H9 (cell line): ENCODE measurements at places on chromosomes 16 and 17.

DNA sequence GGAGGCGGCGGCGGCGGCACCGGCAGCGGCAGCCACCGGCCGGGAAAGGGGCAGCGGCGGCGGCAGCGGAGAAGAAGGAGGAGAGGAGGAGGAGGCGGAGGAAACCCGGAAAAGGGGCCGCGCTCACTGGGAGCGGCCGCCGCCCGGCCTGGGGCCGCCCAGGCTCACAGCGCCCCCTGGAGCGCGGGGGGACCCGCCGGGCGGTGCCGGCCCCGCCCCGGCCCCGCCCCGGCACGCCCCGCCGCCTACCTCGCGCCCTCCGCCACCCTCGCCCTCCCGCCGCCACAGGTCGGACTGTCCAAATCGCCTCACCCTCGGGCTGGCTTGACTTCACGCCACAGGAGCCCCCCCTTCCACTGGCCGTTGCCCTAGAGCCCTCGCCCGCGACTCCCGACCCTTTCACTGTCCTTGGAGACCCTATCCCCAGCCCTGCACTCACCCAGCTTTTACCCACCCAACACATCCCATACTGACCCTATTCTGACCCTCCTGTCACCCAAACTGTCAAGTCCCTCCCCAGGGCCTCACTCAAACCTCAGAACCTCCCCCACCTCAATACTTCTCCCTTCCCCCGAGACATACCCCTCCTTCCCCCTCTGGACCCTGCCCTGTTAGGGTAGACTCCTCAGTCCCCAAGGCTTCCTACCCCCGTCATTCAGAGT, at the start of gene CSNK2A2:
TSS of gene CSNK2A2 (minus strand) at position 85 of the 662 bp plus-strand sequence. CDS start 370 bp downstream, outside the sequence.
- peak; percentile 54 for DNase-seq

GRCh38 chr17:836151-836550, 54.0 kb downstream of the MRM3 start:
- no peak for DNase-seq

DNA sequence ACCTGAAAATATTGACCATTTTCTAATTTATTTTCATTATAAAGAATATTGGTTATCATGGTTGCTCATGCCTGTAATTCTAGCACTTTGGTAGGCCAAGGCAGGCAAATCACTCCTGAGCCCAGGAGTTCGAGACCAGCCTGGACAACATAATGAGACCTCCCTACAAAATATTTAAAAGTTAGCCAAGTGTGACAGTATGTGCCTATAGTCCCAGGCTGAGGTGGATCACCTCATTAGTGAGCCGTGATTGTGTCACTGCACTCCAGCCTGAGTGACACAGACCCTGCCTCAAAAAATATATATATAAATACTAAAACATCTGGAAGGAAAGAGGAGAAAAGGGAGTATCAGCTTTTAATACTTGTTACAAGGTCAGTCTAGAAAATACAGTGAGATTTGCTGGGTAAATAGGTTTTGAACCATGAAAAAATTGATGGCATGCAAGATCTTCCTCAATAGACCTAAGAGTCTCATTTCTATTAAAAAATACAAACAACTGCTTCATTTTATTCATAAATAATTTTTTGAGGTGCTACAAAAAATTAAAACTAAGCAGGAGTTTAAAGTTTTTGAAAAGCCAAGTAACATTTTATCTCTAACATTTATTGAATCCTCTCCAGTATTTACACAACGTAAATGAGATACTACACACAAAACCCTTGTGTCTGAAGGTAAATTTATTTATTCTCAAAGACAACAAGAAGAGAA, 47.7 kb downstream of the TUBD1 start:
- DNase-seq, result no peak

GRCh38 chr16:56477096-56477878, 25.9 kb downstream of the OGFOD1 start:
- no peak for DNase-seq

DNA sequence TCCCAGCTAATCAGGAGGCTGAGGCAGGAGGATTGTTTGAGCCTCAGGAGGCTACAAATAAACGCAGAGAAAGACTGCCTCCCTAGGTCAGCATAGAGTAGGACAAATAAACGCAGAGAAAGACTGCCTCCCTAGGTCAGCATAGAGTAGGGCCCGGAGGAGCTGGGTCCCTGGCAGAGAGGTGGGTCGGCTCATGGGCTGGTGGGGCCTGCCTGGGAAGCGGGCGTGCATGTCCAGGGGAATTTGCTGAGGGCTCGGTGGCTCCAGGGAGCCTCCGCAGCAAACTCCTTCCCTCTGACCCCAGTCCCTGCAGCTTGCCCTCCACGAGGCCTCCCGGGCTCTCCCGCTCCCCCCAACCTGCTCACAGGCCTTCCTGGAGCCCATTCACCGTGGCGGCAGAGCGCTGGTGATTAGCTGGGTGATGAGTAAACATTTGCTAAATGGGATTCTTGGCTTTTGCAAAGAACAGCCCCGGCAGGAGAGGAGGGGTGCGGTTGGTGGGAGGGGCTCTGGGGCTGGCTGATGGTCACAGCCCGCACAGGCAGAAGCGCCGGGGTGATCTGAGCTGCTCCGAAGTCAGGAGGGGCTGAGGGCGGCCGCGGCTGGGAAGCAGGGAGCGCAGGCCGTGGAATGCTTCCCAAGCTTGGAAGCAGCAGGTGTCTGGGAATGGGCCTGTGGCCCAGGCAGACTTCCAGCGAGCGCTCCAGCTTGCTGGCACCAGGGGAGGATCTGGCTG, 93.1 kb downstream of the RTN4RL1 start:
- DNase-seq, result peak; percentile 85

DNA sequence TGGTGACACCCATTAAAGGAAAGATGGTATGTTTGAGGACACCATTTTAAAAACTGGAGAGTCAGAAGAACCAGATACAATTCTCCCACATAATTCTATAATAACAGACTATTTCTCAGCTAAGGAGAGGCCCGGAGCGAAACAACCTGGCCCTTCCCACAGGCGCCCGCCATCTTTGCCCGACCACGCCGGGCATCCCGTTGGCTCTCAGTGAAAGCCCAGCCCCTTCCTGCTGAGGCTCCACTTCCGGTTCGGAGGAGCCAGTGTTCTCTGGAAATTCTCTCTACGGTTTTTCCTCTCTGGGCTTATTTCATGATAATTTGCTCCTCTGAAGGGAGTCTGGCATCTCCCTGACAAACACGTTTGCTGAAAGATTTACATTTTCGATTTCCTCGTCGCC, 175.7 kb downstream of the AXIN2 start:
- DNase-seq, result no peak

- peak; percentile 68 for DNase-seq
Observed at GRCh38 chr17:57045868-57046704, 39.0 kb upstream of the AKAP1 start.

DNA sequence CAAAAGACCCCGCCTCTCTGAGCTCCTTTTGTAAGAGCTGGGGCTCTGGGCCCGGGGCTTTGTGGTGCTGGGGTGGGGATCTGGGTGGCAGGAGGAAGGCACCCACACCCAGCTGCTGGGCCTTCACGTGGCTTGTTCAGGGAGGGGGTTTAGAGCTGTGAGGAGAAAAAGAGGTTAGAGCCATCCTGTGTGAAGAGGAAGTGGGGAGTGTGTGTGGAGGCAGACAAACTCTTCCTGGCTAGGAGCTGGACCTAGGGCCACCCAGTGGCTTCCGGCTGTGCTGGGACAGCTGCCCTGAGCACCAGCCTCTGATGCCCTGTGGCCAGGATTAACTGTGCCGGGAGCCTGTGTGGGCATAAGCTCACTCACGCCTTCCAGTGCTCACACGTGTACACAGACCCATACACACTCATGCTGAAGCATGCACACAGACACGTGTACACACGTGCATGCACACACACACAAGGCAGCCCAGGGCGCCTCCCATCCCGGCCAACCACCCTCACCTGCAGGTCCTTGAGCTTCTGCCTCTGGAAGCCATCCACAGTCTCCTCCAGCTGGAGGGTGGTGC, 7.4 kb downstream of the CIBAR2 start:
- DNase-seq, result no peak

DNA sequence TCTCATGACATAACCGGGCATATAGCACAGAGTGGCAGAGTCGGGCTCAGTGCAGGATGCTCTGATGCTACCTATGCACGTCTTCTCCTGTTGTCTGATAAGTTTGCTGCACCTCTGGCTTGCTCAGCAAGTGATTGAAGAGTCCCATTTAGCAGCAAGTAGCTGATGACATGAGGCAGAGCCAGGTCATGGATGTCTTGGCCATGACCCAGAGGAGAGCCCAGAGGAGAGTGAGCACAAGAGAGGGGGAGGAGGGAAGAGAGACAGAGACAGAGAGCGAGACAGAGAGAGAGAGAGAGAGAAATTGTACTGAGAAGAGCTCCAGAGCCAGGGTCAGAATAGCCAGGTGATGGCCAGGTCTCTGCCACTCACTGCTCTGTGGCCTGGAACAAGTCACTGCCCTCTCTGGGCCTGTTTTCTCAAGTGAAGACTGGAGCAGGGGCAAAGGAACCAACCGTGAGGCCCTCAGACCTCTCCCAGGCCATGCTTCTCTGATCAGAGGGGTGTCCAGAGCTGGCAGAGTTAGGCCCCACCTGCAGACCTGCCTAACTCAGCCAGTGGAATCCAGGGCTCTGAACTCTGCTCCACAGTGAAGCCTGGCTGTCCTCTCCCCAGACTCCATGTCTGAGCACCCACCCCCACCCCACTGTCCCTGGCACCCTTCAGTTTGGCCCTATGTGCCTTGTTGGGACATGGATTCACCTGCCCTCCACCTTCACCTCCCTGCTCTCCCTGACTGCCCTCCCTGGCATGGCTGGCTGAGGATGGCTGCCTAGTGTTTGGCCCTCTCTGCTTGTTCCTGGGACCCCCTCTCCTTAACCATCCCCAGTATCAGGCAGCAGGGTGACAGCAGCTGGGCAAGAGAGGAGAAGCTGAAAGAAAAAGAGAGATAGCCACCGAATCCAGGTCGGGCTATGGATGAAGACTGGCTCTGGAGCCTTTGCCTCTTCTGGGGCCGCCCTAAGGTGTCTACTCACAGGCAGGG, 4.3 kb upstream of the KRT35 start:
- DNase-seq, result no peak

GRCh38 chr17:57699751-57700219, 45.3 kb downstream of the CCDC182 start:
- DNase-seq, result no peak

DNA sequence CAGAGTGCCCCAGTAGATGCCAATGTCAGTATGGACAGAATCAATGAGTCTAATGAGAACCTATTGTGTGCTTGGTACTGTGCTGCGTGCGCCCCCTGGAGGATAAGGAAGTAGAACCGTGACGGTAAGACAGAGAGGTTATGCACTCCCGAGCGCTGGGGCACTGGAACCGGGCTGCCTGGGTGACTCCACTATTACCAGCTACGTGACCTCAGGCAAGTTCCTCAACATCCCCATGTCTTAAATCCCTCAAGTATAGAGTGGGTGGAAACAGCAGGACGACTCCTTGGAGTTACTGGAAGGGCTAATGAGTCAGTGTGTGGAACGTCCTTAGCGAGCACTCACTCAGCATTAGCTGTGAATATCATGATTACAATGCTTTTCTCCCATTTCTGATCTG, 16.2 kb downstream of the CHST4 start:
- peak; percentile 83 for DNase-seq

DNA sequence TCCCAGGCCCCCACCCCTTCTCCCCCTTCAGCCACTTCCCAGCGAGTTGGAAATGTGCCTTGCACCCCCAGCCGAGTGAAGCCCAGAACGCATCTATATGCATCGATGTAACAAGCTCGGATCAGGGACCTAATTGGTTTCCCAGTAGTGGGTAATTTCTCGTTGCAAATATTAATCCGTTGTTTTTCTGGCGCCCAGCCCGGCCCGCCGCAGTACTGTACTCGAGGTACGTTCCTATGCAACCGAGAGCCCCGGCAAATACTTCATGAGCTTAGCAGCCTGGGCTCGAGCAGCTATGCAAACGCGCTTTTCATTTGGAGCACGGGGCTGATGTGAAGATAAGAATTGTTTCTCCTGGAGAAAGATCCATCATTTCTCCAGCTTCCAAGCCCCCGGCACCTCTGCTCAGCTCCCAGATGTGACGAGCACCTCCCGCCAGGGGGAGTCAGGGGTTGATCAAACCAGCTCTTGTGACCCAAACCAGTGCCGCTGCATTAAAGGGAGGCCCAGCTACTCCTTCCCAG, 229.8 kb downstream of the KATNIP start:
- peak; percentile 80 for DNase-seq
